ENCODE measurements at places on chromosomes 16 and 17.

- DNase-seq = peak; percentile 92
These were observed at the start of gene MIEF2 for GRCh38 chr17:18260332-18261145. MIEF2 (plus strand) TSS chr17:18260662; CDS start chr17:18262721, 2,059 bp downstream.

DNA sequence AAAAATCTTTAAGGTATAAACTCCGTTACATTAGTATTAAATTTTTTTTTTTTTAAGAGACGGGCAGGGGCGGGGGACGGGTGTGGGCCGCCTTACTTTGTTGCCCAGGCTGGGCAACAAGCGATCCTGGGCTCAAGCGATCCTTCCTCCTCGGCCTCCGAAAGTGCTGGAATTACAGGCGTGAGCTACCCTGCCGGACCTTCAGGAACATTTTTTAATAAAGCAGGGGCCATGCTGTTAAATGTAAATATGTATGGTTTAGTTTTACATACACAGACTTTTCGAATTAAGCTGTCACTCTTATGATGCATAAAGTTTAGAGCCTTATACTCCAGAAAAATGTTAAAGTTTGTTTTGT is 2.4 kb downstream of the PPM1D start:
- no peak for DNase-seq

DNA sequence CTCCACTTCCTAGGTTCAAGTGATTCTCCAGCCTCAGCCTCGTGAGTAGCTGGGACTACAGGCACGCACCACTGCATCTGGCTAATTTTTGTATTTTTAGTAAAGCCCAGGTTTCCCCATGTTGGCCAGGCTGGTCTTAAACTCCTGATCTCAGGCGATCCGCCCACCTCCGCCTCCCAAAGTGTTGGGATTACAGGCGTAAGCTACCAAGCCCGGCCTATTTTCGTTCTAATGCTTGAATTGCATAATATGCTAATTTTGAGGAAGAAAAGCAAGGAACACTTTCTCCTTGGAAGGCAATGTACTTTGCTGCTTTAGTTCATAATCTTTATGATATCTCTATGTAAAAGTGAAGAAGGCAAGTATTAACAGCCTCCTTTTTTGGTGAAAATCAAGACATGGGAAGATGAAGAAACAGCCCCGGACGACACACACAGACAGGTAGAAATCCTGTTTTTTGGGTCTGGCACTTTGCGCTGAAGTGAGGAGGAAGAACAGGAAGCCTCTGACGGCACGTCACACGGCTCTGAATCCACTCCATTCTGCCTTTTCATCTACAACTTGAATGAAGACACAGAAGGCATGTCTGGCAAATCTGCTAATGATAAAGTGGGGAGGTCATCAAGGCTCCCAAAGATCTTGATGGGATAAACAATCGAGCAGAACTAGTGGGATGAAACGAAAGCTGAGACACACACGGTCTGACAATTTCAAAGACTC is 24.9 kb downstream of the VPS53 start:
- no peak for DNase-seq

- peak; percentile 38 for DNase-seq
These were observed 4.6 kb downstream of the TGFB1I1 start for GRCh38 chr16:31476303-31477219.

DNA sequence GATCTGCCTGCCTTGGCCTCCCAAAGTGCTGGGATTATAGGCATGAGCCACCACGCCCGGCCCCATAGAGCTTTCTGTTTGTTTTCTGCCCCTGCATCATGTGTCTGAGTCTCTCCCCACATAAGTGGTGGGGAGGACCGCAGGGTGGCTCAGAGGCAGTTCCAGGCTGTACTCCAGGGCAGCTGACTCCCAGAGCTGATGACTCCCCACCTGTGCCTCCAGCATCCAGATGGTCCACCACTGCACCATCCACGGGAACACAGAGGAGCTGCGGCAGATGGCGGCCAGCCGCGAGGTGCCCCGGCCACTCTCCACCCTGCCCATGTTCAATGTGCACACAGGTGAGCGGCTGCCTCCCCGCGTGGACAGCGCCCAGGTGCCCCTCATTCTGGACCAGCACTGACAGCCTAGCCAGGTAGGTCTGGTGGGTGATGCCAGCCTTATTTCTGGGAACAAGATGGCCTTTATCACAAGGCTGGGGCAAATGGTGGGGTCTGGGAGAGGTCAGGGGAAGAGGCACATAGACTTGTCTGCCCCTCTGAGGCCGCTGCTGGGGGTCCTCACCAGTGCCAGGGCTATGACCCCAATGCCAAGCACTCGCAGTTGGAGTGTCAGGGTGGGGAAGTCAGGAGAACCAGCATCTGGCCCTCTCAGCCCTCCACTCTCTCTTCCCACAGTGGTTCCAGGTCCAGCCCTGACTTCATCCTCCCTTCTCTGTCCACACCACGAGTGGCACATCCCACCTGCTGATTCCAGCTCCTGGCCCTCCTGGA is 9.4 kb downstream of the SGCA start:
- DNase-seq = no peak

DNA sequence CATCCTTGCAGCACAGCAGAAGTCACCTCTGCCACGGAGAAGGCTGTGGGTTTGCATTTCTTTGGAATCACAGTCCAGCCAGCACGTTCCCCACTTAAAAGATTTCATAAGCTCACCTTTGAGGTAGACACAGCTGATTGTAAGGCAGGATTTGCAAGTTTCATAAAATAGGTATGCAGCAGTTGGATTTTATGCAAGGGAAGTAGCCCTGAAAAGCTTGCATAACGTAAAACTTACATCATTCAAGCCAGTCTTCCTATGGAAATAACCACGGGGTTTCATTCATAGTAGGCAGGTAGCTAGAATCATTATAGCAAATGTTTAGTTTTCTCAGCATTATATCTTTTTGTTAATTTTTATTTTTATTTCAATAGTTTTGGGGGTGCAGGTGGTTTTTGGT is 49.8 kb upstream of the ARHGAP44 start:
- no peak for DNase-seq

DNA sequence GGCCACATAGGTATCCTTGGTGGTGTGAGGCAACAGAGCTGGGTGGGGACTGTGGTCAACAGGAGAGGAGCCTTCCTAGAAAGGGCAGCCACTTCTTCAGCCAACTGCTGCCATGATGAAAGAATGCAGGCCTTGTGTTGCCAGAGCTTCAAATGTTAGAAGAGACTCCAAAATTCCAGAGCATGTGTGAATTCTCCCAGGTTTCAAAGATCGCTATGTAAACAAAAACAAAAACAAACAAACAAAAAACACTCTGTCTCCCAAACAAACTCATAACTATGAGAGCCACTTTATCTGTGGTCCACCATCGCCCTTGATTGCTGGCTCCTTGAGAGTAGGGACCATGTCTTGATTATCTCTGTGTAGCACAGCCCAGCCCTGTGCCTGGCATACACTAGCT is 55.5 kb upstream of the ZNF423 start:
- no peak for DNase-seq

DNA sequence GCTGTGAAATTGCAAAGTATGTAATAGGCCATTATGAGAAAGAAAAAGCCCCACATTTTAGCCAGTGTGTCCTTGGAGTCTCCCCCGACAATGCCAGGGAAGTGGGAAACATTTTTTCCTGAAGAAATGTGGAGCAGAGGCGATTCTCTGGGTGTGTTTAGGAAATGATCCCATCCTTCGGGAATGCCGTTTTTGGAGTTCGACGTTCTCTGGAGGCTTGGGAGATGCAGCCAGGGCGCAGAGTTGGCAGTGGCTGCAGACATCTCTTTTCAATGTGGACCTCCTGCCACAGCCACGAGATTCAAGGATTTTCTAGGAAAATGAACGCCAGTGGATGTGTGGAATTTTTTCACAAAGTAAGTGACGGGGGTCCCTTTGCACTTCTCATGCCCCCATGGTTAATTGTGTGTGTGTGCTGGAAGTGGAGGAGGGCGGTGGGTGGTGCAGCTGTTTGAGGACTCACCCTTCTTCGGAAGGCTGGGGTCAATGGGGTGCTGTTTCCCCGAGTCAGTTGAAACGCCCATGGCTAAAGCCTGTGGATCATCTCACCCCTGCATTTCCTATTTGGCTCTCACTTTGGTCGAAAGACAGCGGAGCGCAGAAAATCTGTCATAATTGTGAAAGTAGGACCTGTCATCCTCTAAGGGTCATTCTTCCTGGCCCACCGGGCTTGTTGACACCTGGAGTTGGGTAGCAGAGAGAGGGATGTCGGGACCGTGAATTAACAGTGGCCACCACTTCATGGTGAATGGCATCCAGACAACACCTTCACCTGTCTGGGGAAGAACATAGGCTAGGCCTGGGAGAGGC is 73.2 kb downstream of the CMIP start:
- DNase-seq = peak; percentile 86

GRCh38 chr16:67040906-67041305 is 12.0 kb downstream of the CBFB start:
- peak; percentile 25 for DNase-seq

GRCh38 chr16:2692948-2693651 is 10.8 kb downstream of the KCTD5 start:
- no peak for DNase-seq

DNA sequence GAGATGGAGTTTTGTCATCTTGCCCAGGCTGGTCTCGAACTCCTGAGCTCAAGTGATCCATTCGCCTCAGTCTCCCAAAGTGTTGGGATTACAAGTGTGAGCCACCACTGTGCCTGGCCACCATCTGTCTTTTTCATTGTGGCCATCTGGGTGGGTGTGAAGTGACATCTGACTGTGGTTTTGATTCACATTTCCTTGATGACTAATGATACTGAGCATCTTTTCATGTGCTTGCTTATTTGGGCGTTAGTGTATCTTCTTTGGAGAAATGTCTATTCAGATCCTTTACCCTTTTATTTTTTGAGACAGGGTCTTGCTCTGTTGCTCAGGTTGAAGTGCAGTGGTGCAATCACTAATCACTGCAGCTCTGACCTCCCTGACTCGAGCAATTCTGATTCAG is 53.9 kb upstream of the ERN1 start:
- DNase-seq = peak; percentile 80

DNA sequence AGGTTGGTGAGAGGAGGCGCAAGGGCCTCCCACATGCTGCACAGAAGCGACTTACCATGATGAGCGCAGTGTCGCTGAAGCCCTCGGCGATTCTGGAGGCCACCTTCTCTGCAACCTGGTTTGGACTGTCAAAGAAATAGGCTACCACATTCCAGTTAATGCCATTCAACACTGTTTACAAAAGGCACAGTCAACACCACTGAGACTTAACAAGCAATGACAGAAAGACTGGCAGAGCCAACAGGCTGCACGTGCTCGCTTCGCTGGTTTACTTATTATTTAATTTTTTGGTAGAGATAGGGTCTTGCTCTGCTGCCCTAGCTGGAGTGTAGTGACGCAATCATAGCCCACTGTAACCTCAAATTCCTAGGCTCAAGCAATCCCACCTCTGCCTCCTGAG is 18.2 kb downstream of the EMC8 start:
- DNase-seq = no peak

GRCh38 chr16:57960826-57961472 is 10.0 kb downstream of the CNGB1 start:
- no peak for DNase-seq

DNA sequence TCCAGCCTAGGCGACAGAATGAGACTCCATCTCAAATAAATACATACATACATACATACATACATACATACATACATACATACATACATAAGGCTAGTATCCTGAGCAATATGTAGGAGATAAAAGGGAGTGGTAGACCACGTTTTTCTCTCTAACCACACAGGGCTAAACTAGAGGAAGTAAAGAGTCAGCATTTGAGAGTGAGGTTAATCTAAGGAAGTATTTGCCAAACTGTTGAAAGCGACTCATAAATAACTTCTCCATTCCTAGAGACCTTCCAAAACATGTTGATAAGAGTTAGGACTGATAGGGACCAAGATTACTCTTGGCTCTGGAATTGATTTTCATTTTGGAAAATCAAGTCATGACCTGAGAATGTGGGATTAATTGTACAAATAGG is 68.9 kb downstream of the NEUROD2 start:
- DNase-seq = peak; percentile 26

GRCh38 chr17:14429084-14429483 is 128.2 kb downstream of the HS3ST3B1 start:
- no peak for DNase-seq

GRCh38 chr16:84055366-84055765 is 12.8 kb upstream of the SLC38A8 start:
- DNase-seq = no peak

- no peak for DNase-seq
These were observed 6.6 kb downstream of the NOTUM start for GRCh38 chr17:81954131-81955057.

GRCh38 chr17:28719021-28719433 is 758 bp upstream of the RPL23A start:
- DNase-seq = no peak

GRCh38 chr16:17887963-17888362 is 417.2 kb upstream of the XYLT1 start:
- peak; percentile 8 for DNase-seq

DNA sequence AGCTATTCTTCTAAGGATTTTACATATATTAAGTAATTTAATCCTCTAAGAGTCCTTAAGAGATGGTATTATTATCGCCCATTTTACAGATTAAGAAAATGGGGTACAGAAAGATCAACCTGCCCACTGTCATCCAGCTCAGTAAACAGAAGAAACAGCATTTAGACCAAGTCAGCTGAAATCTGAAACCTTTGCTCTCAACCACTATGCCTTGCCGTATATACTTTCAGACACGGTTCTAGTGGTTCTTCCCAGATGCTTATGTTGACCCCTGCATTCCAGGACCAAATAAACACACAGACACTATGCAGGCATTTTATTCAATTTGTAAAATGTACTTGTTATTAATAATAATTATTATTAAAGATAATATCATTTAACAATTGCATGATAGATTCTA is 854.8 kb downstream of the KCNJ2 start:
- no peak for DNase-seq

DNA sequence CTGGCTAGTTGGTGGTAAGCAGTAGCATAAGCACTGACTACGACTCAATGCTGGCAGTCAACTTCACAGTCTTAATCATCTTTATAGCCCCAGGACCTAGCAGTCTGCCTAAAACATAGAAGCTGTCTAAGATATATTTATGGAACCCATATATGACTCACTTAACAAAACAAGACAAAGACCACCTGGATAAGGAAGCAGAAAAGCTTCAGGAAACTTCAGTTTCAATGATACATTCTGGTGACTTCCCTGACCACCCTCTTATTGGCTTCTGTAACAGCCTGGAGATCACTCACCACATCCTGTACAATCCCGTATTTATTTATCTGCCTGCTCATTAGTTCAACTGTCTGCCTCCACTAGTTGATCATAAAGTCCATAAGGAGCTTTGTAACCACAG is 95.5 kb downstream of the PMP22 start:
- DNase-seq = peak; percentile 90

DNA sequence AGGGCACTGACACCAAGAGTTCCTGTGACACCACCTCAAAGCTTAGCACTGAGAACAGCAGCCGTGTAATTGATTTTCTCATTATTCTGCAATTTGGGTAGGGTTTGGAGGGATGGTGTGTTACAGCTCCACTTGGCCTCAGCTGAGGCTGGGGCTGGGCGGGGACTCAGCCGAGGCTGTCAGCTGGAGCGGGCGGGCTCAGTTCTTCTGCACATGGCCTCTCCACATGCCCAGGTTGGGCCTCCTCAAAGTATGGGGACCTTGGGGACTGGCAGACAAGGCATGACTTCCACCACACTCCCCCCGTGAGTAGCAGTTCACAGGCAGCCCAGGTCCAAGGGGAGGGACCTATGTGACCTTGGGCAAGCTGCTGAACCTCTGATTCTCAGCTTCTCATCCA is 171.5 kb downstream of the IRF8 start:
- no peak for DNase-seq

Measured in fibroblast of skin of right biceps (primary cell).